Sigmoid colon (tissue), 7 donors: ENCODE measurements at places on chromosomes 16 and 17. TPM values are rescaled to one million over a fixed set of nuclear protein-coding genes. Genes with fewer than 3 reads are reported as not detected.

GRCh38 chr16:88406096-88407041 lies 23.6 kb downstream of the ZNF469 start:
- H3K27me3 ChIP-seq = no peaks in the 10 kb centered on the region
- H3K4me1 ChIP-seq = no peaks in the 10 kb centered on the region
- no peaks in the 10 kb centered on the region for H3K36me3 ChIP-seq
- no peak overlapping the region for H3K27ac ChIP-seq

GRCh38 chr16:56493126-56493525 lies 26.7 kb downstream of the BBS2 start:
- H3K27me3 ChIP-seq = no peaks in the 10 kb centered on the region
- no peak for DNase-seq
- peaks cover 10% of the 10 kb centered on the region for H3K36me3 ChIP-seq
- H3K27ac ChIP-seq = no peak overlapping the region
- no peaks in the 10 kb centered on the region for H3K4me1 ChIP-seq
- no peak overlapping the region for H3K4me3 ChIP-seq

DNA sequence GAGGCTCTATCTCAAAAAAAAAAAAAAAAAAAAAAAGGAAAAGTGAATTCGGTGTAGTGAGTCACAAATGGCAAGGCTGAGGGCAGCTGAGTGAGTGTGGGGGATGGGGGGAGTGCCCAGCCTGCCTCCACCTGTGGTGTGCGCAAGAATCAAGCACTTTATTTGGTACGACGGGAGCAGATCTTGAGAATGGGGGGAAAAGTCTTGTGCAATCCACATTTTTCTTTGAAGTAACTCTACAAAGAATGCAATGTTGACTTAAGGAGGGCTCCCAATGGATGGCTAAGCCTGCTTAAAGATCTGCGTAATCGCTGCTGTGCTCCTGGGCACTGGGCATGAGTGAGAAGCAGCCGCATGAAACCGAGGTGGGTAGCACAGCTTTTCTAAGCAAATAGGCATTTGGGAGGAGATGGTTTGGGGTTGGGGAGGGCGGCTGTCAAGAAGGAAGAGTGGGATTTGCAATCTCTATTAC lies 28.2 kb downstream of the ATP2C2 start:
- no peak overlapping the region for H3K4me3 ChIP-seq
- DNase-seq = no peak
- no peaks in the 10 kb centered on the region for H3K4me1 ChIP-seq

DNA sequence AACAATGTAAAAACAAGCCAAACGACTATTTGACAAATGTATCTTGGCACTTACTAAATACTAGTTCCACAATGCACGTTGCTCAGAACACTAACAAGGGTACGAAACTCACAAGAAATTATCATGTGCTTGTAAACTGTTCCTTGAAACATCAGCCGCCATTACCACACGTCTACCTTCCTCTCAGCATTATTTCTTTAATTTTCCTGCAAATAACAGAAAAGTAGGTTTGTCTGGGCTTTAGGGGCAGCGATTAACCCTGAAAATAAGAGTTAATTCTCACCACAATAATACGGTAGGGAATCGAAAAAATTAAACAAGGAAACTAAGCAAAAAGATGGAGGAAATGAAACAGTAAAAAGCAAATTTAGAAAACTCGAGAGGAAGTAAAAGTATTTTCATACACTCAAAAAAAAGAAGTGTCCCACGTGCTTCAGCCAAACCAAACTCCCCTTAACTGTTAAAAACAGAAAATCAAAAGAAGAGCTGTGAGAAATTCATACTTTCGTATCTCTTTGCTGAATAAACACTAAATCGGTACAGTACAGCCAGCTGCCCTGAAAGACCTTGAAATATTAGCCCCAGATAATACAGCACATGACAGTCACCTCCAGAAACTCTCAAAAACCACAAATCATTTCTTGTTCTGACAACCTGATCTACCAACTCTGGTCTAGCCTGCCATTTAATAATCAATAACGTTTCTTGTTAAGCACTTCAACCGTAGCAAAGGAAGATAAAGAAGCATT lies 1.2 kb downstream of the ARHGAP17 start:
- peaks cover 54% of the 10 kb centered on the region for H3K4me1 ChIP-seq
- peak overlapping the region; percentile 98 for H3K27ac ChIP-seq
- no peaks in the 10 kb centered on the region for H3K36me3 ChIP-seq
- H3K27me3 ChIP-seq = no peaks in the 10 kb centered on the region
- peak overlapping the region; percentile 85 for H3K4me3 ChIP-seq

The CA5A gene
- total RNA-seq = not detected

The RND2 gene
- total RNA-seq = 2.5 TPM
